ENCODE measurements at places on chromosomes 1 and 21.

GRCh38 chr1:118244194-118244593 lies 59.2 kb upstream of the SPAG17 start:
- no peak for DNase-seq

DNA sequence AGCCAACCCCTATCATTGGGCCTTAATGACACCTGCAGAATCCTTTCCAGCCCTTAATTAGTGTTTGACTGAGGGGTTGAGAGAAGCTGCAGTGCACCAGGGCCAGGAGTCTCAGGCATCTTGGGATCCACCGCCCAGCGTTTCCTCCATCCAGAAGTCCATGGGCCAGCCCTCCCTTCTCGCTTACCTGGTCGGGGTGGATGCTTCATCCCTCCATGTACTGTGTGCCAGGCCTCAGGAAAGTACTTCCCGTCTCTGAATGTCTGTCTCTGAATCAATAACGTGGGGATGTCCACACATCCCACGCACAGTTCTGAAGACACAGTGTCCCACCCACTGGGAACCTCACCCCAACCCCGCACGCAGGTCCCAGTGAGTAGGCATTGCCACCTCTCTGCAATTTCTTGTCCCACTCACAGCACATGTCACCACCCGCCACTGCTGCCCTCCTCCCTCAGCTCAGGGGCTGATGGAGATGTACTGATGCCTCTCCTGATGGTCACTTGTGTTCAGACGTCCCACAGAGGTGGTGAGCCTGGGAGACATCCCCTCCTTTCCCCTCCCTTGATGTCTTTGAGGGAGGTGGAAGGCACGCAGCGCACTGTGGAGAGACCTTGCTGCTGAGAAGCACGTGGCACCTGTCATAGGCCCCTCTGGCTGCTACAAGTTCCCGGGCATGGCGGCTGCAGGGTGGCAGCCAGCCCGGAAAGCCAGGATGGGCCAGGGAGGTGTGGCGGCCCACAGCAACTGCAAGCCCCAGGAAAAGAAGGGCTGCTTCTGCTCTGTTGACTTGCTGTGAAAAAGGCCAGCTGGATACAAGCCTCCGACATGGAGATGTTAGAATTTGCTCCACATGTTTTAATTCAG lies 29.4 kb upstream of the PRSS38 start:
- no peak for DNase-seq

GRCh38 chr1:205245096-205245495 lies 17.4 kb downstream of the TMCC2 start:
- no peak for DNase-seq

- no peak for DNase-seq
Measured at GRCh38 chr1:11406845-11407244, 72.1 kb upstream of the DISP3 start.

GRCh38 chr21:45344576-45344975 lies 56.9 kb upstream of the POFUT2 start:
- DNase-seq, result no peak

- DNase-seq, result no peak
Measured at GRCh38 chr21:46285206-46285661, at the start of gene MCM3AP. Gene MCM3AP (minus strand): TSS chr21:46285611. CDS start chr21:46285286, 325 bp downstream.

DNA sequence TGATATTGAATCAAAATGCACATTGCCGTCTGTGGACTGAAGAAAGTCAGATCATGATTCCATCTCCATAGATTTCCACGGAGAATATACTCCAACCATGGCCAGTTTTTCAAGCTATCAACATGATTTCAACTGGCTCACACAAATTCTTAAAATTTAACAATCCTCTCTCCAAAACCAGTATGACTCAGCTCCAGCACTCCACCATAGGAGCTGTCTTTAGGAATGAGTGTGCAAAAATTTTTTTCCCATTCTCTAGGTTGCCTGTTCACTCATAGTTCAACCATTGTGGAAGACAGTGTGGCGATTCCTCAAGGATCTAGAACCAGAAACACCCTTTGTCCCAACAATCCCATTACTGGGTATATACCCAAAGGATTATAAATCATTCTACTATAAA lies 40.8 kb downstream of the RGL1 start:
- DNase-seq, result no peak
